ENCODE measurements at places on chromosomes 7 and 10. TPM values are rescaled to one million over a fixed set of nuclear protein-coding genes. Genes with fewer than 3 reads are reported as not detected.

STOX1 gene
- 0.58 TPM for total RNA-seq

NAT16 gene
- not detected for total RNA-seq

LMOD2 gene
- total RNA-seq, result not detected

OR6B1 gene
- not detected for total RNA-seq

MYH16 gene
- total RNA-seq, result not detected

FGFBP3 gene
- total RNA-seq, result 0.64 TPM

ARHGAP22 gene
- 255 TPM for total RNA-seq

ANKRD30A gene
- total RNA-seq, result not detected

CCL26 gene
- total RNA-seq, result not detected

MGAM2 gene
- total RNA-seq, result not detected

FAM25G gene
- not detected for total RNA-seq

LRRN3 gene
- total RNA-seq, result 0.69 TPM

CCDC146 gene
- total RNA-seq, result 0.92 TPM

SEC61A2 gene
- total RNA-seq, result 10.1 TPM

INSYN2A gene
- 3.3 TPM for total RNA-seq

SFTPD gene
- total RNA-seq, result not detected

TFEC gene
- total RNA-seq, result not detected

APBB1IP gene
- not detected for total RNA-seq

AEBP1 gene
- total RNA-seq, result not detected

TAS2R3 gene
- total RNA-seq, result 0.34 TPM

WNT16 gene
- 0.06 TPM for total RNA-seq

CDHR3 gene
- 2.3 TPM for total RNA-seq
